ENCODE measurements at places on chromosomes 6 and 20. TPM values are rescaled to one million over a fixed set of nuclear protein-coding genes. Genes with fewer than 3 reads are reported as not detected.

RIPPLY2 gene
- not detected for total RNA-seq

PRDM1 gene
- total RNA-seq = 3.4 TPM

GJA10 gene
- total RNA-seq = not detected

SAMD3 gene
- total RNA-seq = 7.5 TPM

PNPLA1 gene
- total RNA-seq = 0.10 TPM

CRISP3 gene
- total RNA-seq = not detected

DNA sequence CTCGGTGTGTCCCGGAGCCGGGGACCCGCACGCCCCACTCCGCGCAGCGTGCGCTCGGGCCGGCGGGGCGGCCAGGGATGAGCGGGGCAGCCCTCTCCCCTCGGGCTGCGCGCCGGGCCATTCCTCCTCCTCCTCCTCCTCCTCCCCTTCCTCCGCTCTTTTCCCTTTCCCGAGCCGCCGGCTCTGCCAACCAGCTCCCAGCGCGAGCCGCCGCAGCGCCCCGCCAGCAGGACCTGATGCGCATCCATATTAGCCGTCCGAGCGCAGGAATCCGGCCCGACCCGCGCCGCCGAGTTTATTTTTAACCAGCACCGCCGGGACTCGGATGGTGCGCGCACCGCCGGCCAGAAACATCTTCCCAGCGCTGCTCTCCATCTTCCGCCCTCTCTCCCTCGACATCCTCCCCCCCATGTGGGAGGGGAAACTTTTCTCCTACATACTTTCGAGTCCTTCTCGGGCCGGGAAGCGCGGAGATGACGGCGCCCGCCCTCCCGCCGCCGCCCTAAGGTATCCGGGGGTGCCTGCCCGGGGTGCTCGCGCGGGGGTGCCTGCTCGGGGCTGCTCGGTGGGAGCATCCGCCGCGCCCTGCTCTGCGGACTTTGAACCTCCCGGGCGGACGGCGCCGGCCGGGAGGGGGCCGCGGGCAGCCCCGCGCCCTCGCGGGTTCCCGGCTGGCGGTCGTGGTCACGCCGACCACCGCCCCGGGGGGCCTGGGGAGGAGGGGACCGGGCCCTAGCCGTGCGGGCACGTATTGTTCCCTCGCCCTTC, 619 bp downstream of the RREB1 start:
- no peak for DNase-seq

DNA sequence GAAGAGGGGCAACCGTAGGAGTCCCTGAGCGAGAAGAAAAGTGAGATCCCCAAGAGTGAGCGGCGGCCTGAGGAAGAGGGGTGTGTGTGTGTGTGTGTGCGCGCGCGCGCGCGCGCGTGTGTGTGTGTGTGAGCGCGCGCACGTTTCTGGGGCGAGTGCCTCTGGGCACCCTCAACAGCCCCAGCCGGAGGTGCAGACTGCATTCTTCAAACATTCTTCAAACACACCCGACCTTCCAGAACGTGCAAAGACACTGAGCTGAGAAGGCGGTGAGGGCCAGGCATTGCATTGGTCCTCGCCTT, 76.2 kb upstream of the FOXP4 start:
- no peak for DNase-seq

GRCh38 chr20:35823147-35823546, 51.3 kb downstream of the PHF20 start:
- DNase-seq = no peak

DNA sequence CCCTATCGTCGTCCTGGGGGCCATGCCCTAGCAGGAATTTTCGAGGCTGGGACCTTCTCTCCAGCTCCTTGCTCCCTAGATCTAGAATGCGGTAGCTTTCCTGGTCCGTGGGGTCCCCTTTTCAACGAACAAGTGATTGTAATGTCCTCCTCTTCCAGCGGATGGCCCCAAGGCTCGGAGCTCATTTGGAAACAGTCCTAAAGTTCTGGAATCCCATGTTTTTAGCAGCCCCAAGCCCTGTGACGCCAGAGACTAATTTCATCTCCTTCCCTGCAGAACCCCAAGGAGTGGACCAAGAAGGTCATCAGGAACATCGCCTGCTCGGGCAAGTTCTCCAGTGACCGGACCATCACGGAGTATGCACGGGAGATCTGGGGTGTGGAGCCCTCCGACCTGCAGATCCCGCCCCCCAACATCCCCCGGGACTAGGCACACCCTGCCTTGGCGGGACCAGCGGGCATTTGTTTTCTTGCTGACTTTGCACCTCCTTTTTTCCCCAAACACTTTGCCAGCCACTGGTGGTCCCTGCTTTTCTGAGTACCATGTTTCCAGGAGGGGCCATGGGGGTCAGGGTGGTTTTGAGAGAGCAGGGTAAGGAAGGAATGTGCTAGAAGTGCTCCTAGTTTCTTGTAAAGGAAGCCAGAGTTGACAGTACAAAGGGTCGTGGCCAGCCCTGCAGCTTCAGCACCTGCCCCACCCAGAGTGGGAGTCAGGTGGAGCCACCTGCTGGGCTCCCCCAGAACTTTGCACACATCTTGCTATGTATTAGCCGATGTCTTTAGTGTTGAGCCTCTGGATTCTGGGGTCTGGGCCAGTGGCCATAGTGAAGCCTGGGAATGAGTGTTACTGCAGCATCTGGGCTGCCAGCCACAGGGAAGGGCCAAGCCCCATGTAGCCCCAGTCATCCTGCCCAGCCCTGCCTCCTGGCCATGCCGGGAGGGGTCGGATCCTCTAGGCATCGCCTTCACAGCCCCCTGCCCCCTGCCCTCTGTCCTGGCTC, 48.5 kb downstream of the PYGB start:
- DNase-seq = no peak

GRCh38 chr20:61014491-61014890, 237.6 kb upstream of the CDH4 start:
- no peak for DNase-seq

GRCh38 chr6:131669891-131670290, 31.3 kb downstream of the OR2A4 start:
- no peak for DNase-seq

DNA sequence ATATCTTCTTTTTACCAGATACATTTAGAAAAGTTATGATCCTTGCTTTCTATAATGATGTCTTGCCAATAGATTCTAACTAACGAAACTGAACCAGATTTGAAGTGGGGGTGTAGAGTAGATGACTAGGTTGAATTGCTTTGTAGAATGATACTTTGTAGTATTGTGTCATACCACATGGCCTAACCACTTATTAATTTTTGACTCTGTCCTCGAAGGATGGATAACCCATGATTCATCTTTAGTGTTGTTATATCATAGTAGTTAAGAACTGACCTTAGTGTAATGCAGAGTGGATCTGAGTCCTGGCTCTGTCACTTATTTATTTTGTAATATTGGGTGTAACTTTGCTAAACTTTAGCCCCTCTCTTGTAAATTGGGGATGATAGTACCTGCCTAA, 4.5 kb downstream of the PHF3 start:
- no peak for DNase-seq

DNA sequence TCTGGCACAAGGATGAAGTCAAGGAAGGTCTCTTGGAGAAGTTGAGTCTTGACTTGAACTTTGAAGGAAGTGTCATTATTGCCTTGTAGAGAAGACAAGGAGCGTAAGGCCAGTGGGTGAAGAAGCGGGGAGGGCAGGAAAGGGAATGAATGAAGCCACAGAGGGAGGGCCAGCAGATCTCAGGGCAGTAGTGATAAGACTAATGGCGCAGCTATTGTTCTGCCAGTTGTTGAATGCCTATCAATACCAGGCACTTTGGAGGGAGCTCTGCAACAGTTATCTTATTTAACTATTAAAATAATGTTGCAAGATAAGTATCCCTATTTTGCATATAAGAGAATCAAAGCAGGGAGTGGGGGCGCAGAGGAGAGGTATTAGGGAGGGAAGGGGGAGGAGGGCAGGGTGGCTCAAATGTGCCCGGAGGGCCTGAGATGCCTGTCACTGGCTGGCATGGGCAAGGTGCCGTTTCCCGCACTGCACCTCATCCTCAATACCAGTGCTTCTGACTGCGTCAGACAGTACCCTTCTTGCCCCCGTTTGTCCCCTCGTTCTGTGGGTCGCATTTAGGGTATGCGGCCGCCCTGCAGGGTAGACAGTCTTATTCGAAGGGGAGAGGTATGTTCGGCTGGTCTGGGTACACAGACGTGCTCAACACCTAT, 109.8 kb downstream of the ZDHHC14 start:
- DNase-seq = no peak

DNA sequence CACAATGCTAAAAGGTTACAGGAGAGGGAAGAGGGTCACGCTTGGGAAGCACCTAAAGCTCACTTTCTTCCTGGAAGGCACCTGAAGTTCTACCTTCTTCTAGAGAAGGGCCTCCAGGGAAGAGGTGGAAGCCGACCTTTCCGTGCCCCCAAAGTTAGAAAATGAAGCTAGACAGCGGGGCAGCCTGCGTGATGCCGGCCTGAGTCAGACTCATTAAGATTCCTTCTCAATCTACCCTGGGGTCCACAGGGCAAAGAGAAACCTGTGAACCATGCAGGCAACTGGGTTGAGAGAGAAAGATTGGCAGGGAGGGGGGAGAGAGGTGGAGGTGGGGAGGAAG, 54.8 kb upstream of the CCDC167 start:
- peak; percentile 28 for DNase-seq

DNA sequence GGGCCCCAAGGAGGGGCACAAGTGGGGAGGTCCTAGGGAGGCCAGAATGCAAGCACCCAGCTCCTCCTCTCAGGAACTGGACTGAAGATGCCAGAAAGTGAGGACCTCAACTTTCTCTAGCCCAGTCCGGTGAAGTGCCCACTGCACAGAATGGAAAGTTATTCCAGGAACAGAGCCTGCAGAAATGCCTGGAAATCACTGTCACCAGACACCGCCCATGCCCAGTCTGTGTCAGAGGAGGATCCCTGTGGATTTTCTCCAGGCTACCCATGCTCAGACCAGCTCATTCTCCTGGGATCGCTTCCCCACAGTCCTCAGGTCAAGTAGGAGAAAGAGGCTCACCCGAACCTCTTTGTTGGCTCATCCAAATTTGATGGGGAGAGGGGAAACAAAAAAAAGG, 6.5 kb downstream of the PRPH2 start:
- no peak for DNase-seq

DNA sequence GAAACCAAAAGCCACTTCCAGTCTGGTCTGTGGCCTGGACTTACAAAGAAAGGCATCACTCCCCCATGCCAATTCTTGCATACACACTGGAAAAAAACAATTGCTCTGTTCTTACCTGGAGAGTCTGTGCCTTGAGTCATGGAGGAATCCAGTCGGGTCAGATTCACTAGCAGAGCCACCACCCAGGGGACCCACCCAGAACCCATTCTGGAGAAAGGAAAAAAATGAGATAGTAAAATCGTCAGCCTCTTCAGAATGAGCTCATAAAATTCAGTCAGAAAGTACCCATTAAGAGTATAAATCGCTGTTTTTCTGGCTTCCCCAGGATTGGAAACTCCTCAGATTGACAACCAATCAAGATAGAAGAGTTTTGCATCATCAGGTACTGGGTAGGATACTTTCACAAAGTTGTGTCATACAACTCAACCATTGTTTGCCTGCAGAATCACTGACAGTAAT, at the start of gene HLA-DOB:
TSS of gene HLA-DOB (minus strand) at position 257 of the 459 bp plus-strand sequence. CDS start at position 206, 51 bp downstream.
- DNase-seq = peak; percentile 40

DNA sequence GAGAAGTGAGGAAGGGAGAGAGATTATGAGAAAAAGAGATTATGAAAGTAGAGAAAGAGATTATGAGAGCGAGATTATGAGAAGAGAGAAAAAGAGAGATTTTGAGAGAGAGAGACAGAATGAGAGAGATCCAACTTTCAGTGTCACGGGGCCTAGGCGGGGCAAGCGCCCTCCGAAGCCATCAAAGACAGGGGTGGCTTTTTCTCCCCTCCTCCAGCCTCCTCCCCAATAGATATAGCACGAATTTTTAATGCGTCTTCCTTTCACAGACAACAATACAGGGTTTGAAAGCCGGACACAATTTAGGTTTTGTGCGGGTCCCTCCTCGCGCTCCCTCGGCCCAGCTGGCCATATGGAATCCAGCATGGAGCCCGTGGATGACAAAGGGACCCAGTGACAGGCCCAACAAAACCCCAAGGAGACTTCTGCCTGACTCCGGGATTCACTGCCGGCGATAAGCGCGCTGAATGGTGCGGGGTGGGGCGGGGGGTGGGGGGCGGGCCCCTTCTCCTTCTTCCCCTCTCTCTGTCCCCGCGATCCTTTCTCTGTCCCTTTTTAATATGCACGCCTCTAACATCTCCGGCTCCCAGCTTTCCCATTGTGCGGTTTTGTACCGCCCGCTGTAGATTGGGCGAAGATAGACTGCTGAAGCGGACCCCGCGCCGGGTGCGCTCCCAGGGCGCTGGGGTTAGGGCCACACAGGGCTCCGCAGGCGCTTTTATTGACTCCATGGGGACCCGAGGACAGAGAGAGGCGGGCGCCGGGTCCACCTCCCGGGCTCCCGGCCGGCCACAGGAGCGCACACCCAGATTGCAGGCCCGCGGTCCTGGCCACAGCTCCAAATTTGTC, 5.4 kb downstream of the NKX2-2 start:
- DNase-seq = no peak

- DNase-seq = no peak
Measured at GRCh38 chr6:153207617-153208016, 76.5 kb upstream of the RGS17 start.

- no peak for DNase-seq
Measured at GRCh38 chr6:16712255-16712930, 48.9 kb downstream of the ATXN1 start.

GRCh38 chr6:37798436-37799262, 20.9 kb upstream of the ZFAND3 start:
- DNase-seq = no peak

DNA sequence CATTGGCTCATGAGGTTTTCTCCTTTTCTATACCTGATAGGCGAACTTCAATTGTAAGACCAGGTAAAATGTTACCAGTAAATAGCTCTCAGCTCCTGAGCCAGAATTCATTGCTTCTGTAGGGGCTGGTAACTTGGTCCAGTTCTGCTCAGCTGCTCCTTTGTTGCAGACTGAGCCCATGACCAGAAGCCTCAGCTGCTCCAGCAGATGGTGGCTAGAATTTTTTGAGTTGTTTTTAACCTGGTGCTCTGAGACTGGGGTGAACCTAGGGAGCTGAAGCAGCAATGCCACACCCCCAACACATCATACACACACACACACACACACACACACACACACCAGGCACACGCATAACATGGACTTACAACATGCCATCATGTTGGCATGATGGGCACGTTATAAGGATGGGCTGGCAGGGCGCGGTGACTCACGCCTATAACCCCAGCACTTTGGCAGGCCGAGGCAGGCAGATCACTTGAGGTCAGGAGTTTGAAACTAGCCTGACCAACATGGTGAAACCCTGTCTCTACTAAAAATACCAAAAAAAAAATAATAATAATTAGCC, 103.1 kb downstream of the QRSL1 start:
- no peak for DNase-seq

DNA sequence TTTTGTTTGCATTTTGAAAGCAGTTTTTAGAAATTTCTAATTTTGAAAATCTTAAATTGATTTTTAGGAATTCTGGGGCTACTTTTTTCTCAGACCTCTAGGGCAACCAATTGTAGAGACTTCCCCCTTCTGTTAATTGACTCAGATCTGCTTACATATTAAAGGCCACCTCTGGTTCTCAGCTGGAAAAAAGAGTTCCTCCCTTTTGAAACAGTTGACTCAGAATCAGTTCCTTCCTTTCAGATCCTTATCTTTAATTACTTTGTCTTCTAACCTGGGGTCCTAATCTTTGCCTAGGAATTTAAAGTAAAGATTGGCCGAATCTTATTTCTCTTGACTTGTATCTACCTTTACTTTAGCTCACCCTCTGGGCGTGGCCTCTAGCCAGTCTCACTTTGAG, 146.8 kb downstream of the LAMA2 start:
- DNase-seq = no peak
